Caco-2 (cell line): ENCODE measurements at places on chromosomes 4 and X. TPM values are rescaled to one million over a fixed set of nuclear protein-coding genes. Genes with fewer than 3 reads are reported as not detected.
A peak's percentile ranks its signal among the peaks of the same experiment; 100 is the strongest.

DNA sequence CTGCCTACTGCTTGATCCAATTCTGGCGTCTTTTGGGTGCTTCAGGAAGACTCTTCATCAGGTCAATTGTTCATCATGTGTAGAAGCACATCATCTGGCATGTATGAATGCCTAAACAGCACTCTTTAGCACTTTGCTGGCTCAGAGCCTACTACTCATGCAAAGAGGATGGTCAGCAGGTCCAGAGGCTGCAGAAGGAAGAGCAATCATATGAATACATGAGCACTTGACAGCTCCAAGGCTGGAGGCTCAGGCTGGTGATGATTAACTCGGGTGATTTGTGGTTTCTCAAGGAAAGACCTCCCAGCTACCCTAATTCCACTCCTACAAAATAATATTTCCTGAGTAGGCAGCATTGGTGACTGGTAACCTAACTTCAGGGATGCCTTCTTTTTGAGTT lies 103.8 kb upstream of the CXCL13 start:
- H3K4me3 ChIP-seq: no peak overlapping the region
- no peaks in the 10 kb centered on the region for H3K4me1 ChIP-seq
- no peaks in the 10 kb centered on the region for H3K36me3 ChIP-seq
- H3K27ac ChIP-seq: no peak overlapping the region
- no peaks in the 10 kb centered on the region for H3K27me3 ChIP-seq

- H3K4me3 ChIP-seq: no peak overlapping the region
- no peaks in the 10 kb centered on the region for H3K36me3 ChIP-seq
- no peak for DNase-seq
- H3K27me3 ChIP-seq: no peaks in the 10 kb centered on the region
- H3K4me1 ChIP-seq: no peaks in the 10 kb centered on the region
- no peak overlapping the region for H3K27ac ChIP-seq
Observed at GRCh38 chrX:97547877-97548578, 664.3 kb downstream of the RPA4 start.

DNA sequence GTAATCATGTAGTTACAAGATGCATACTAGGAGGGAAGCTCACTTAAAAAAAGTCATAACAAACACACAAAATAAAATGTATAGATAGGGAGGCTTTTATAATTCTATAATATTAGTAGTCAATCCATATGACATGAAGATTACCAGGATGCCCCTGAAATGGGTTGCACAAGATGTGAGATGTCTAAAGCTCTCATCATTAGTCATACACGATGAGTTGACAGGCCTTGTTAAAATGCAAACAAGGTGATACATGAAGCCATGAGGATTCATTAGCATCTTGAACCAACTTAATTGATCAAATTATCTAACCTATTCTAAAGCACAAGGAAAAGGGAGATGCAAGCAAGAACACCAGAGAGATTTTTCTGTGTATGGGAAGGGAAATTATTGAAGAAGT lies 470.2 kb downstream of the IQCM start:
- H3K36me3 ChIP-seq: no peaks in the 10 kb centered on the region
- no peaks in the 10 kb centered on the region for H3K27me3 ChIP-seq
- no peak for DNase-seq
- H3K4me1 ChIP-seq: no peaks in the 10 kb centered on the region
- H3K27ac ChIP-seq: no peak overlapping the region
- H3K4me3 ChIP-seq: no peak overlapping the region

GRCh38 chr4:18021470-18021719 lies 160 bp downstream of the LCORL start:
- H3K27me3 ChIP-seq: no peaks in the 10 kb centered on the region
- no peak for DNase-seq
- peak overlapping the region; percentile 80 for H3K4me3 ChIP-seq
- H3K4me1 ChIP-seq: no peaks in the 10 kb centered on the region

- no peaks in the 10 kb centered on the region; the same call in 1 of the 2 replicates for H3K4me1 ChIP-seq
- H3K27ac ChIP-seq: no peak overlapping the region
- no peaks in the 10 kb centered on the region for H3K27me3 ChIP-seq
- no peak overlapping the region for H3K4me3 ChIP-seq
Observed at GRCh38 chrX:13386636-13387035, 66.8 kb upstream of the ATXN3L start.

DNA sequence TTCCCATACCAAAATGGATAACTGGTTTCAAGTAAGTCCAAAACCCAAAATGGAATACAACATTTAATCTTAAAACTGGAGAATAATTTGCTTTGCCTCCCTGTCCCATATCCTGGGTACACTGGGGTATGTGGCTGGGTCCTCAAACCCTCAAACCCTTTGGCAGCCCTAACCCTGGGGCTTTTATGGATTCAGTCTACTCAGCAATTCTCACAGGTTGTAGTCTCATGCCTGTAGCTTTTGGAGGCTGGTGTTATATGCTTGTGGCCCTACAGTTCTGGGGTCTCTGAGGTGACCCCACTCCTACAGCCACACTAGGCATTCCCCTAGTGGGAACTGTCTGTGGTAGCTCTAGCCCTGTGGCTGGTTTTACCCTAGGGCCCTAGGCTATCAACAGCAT lies 110.5 kb upstream of the NRK start:
- no peak overlapping the region for H3K4me3 ChIP-seq
- no peak overlapping the region for H3K27ac ChIP-seq
- H3K4me1 ChIP-seq: peaks cover 8% of the 10 kb centered on the region; the same call in 1 of the 2 replicates
- H3K27me3 ChIP-seq: no peaks in the 10 kb centered on the region
- DNase-seq: no peak
- H3K36me3 ChIP-seq: no peaks in the 10 kb centered on the region

DNA sequence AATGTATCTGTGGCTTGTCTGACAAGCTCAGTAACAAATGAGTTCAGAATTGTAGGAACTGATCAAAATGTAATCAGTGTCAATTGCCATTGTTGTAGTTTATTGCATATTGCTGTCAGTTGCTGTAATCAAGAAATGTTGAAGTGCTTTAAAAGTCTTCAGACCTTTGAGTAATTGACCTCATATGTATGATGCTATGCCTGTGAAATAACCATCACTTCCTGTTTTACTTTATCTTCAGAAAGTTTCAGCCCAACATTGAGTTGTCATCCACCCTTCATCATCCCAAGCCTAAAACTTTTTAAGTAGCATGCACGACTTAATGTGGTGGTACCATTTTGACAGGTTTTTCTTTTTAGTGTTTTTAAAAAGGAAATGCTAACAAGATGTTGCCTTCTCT lies 212.4 kb downstream of the ARHGAP10 start:
- no peaks in the 10 kb centered on the region for H3K4me1 ChIP-seq
- H3K36me3 ChIP-seq: no peaks in the 10 kb centered on the region
- no peak for DNase-seq

- H3K27ac ChIP-seq: no peak overlapping the region
- no peaks in the 10 kb centered on the region for H3K27me3 ChIP-seq
- DNase-seq: no peak
- H3K4me3 ChIP-seq: no peak overlapping the region
- H3K4me1 ChIP-seq: peaks cover 19% of the 10 kb centered on the region
- no peaks in the 10 kb centered on the region for H3K36me3 ChIP-seq
Observed at GRCh38 chrX:20472620-20473258, 206.0 kb upstream of the RPS6KA3 start.

GRCh38 chr4:152299553-152299952 lies 236.3 kb downstream of the FBXW7 start:
- H3K27me3 ChIP-seq: no peaks in the 10 kb centered on the region
- no peak overlapping the region for H3K27ac ChIP-seq
- H3K36me3 ChIP-seq: no peaks in the 10 kb centered on the region
- H3K4me3 ChIP-seq: no peak overlapping the region
- no peaks in the 10 kb centered on the region for H3K4me1 ChIP-seq

DNA sequence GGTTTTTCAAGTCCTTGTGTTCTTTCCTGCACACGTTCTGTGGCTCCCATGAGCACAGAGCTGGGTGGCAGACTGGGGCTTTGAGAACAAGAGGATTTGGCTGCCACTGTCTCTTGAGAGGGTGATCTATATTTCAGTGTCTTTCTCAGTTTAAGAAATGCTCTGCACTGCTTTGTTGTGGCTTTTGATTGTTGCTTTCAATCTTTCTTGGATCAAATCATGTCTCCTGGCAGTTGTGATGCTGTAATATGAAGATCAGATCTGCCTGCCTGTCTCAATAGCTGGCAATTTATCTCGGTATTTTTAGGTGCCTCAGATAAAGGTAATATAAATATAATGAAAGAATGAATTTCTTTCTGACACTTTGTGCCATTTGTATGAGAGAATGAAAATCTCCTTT lies 273.3 kb upstream of the LCORL start:
- H3K27me3 ChIP-seq: no peaks in the 10 kb centered on the region
- no peaks in the 10 kb centered on the region for H3K36me3 ChIP-seq
- H3K27ac ChIP-seq: no peak overlapping the region
- no peaks in the 10 kb centered on the region for H3K4me1 ChIP-seq
- no peak for DNase-seq

DNA sequence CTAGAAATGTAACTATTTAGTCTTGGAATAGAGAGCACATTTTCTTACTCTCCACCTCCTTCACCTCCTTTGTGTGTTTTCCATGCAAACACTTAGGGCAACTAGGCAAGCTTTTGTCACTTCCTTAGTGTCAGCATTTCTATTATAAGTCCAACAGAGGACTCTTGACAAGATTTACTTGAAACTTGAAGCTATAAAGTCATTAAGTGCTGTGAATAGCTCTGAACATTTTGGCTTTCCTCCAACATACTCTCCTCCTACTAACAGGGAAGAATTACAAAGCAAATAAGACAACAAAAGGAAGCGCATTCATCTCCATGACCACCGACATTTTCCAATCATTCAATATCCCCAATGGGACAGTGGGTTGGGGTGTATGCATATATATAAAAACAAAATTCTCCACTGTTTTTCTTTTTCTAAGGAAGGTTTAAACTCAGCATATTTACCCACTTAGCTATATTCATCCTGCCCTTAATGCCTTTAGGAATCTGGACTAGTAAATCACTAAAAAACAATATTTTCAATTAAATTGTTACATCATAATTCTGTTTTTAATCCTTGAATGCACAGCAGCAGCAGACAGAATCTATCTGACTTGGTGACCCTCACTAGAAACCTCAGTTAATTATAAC lies 264.6 kb downstream of the SNCA start:
- H3K27me3 ChIP-seq: no peaks in the 10 kb centered on the region
- H3K4me1 ChIP-seq: no peaks in the 10 kb centered on the region
- H3K4me3 ChIP-seq: no peak overlapping the region
- no peak overlapping the region for H3K27ac ChIP-seq
- DNase-seq: no peak

- no peaks in the 10 kb centered on the region for H3K27me3 ChIP-seq
- no peaks in the 10 kb centered on the region for H3K36me3 ChIP-seq
- H3K27ac ChIP-seq: no peak overlapping the region
- peak; percentile 8 for DNase-seq
- H3K4me3 ChIP-seq: no peak overlapping the region
Observed at GRCh38 chrX:80578517-80579105, 158.4 kb downstream of the TENT5D start.

- H3K4me1 ChIP-seq: no peaks in the 10 kb centered on the region
- no peak overlapping the region for H3K27ac ChIP-seq
- H3K27me3 ChIP-seq: no peaks in the 10 kb centered on the region
- no peaks in the 10 kb centered on the region for H3K36me3 ChIP-seq
- no peak for DNase-seq
Observed at GRCh38 chr4:7288751-7289523, 96.6 kb downstream of the SORCS2 start.

DNA sequence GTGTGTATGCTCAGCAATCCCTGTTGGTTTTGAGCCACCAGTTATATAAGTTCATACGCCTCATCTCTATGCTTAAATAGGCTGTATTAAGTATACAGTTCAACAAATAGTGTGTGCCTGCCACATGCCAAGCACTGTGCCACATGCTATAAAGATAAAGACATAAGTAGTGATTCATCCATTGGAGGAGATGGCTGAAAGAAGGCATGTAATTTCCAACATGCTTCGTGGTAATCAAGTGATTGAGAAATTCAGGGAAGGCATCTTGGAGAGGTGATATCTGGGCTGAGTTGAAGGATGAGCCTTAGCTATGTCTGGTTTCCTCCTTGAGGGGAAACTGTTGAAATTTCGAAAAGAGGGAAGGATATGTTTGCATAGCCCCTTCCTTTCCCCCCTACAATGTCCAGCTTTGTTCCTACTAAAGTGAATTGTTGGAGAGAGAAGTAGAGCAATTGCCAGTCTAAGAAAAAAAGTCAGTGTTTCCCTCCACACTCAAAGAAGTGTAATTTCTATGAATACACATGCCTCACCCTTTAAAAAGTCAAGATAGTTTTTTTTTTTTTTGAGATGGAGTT lies 96.5 kb downstream of the ARHGAP10 start:
- H3K4me1 ChIP-seq: peaks cover 11% of the 10 kb centered on the region; the same call in 1 of the 2 replicates
- no peak for DNase-seq
- H3K36me3 ChIP-seq: no peaks in the 10 kb centered on the region

DNA sequence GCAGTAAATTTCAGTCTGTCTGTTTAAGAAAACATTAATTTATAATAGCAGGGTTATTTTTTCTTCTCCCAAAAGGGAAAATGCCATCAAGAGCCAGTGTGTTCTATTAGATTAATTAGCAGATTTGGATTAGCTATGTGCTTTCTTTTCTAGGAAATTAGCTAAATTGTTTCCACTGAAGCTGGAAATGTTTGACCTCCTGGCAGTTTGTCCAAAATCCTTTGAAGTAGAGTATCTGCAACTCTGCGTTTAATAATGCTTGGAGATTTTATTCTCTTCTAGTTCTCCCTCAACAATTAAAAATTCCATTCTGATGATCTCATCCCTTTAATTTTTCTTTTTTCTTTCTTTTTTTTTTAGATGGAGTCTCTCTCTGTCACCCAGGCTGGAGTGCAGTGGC lies 27.1 kb upstream of the HOPX start:
- no peak overlapping the region for H3K27ac ChIP-seq
- peaks cover 7% of the 10 kb centered on the region; the same call in 1 of the 2 replicates for H3K4me1 ChIP-seq
- H3K27me3 ChIP-seq: no peaks in the 10 kb centered on the region
- no peak overlapping the region for H3K4me3 ChIP-seq
- DNase-seq: no peak

GRCh38 chrX:10167573-10167972 lies 10.8 kb downstream of the CLCN4 start:
- H3K4me3 ChIP-seq: no peak overlapping the region
- no peaks in the 10 kb centered on the region for H3K27me3 ChIP-seq

- H3K27me3 ChIP-seq: no peaks in the 10 kb centered on the region
- peak; percentile 14 for DNase-seq
- H3K4me3 ChIP-seq: no peak overlapping the region
- no peaks in the 10 kb centered on the region for H3K36me3 ChIP-seq
- H3K4me1 ChIP-seq: peaks cover 35% of the 10 kb centered on the region
Observed at GRCh38 chrX:13755254-13755653, 20.7 kb downstream of the OFD1 start.

GRCh38 chrX:40558590-40558989 lies 22.2 kb upstream of the ATP6AP2 start:
- no peak overlapping the region for H3K27ac ChIP-seq
- no peak for DNase-seq
- no peaks in the 10 kb centered on the region for H3K27me3 ChIP-seq
- H3K36me3 ChIP-seq: no peaks in the 10 kb centered on the region
- no peak overlapping the region for H3K4me3 ChIP-seq

The TCEAL1 gene
- 11.6 and 11.8 TPM in 2 replicates for total RNA-seq

The SMIM20 gene
- total RNA-seq: 18.5 and 20.1 TPM in 2 replicates

The CCDC110 gene
- total RNA-seq: not detected in 2 replicates

The SSX3 gene
- not detected in 2 replicates for total RNA-seq

The VEGFD gene
- total RNA-seq: 0.36 TPM in 1 of 2 replicates, not detected in the other

The CLTRN gene
- 1.7 and 2.1 TPM in 2 replicates for total RNA-seq

The STBD1 gene
- 3.8 and 4.2 TPM in 2 replicates for total RNA-seq
